ENCODE measurements at places on chromosomes 6 and 20.

GRCh38 chr6:147106759-147107401 lies 97.3 kb upstream of the STXBP5 start:
- no peak overlapping the region for H3K4me3 ChIP-seq
- H3K36me3 ChIP-seq, result peaks cover 3% of the 10 kb centered on the region
- H3K27ac ChIP-seq, result no peak overlapping the region
- H3K27me3 ChIP-seq, result no peaks in the 10 kb centered on the region
- H3K4me1 ChIP-seq, result peaks cover 45% of the 10 kb centered on the region

DNA sequence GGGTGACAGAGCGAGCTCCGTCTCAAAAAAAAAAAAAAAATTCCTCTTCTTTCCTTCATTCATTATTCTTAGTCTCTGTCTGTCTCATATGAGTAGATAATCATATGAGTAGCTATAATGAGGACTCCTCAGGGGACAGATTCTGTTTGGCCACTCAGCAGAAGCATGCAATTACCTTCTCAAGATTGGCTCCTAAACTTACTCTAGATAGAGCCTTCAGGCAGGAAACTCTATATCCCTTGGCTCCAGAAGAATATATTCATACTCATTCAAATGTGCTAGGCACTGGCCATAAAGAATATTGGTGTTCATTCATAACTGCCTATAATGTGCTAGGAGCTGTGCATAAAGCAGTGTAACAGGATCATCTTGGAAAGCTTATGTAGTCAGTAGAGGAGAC lies 2.2 kb upstream of the ACAT2 start:
- H3K36me3 ChIP-seq, result peaks cover 43% of the 10 kb centered on the region
- no peaks in the 10 kb centered on the region for H3K27me3 ChIP-seq
- peak overlapping the region; percentile 7 for H3K27ac ChIP-seq
- no peak for DNase-seq
- peak overlapping the region; percentile 6 for H3K4me3 ChIP-seq

DNA sequence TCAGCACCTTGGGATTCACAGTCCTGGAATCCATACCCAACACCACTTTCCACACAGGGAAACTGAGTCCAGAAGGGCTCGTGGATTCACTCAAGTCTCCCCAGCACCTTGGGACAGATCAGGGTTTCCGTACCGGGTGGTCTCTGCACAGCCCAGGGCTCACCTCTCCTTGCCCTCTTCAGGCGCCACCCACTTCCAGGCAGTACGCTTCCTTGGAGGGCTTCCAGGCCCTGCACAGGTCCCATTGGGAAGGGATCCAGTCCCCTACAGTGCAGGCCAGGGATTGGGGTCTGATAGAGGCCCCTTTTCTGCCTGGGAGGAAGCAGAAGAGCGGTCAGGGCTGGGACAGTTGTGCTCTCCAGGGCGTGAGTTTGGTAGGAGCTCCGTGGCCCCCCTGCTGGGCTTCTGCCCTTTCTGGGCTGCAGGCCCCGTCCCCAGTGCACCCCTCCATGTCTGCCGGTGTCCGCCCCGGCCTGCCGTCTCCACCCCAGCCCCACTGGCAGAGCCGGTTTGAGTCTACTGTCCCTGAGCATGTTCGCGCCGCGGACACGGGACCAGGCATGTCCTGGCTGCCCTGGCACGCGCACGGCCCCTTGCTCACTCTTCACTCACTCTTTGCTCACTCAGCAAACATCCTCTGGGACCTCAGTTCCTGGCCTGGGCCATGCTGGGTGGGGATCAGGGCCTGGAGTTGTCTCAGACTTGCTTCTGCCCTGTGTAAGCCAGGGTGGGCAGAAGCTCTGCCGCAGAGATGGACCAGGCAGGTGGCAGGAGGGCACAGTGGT lies 12.6 kb downstream of the SRC start:
- H3K4me1 ChIP-seq, result no peaks in the 10 kb centered on the region
- no peaks in the 10 kb centered on the region for H3K36me3 ChIP-seq
- no peak overlapping the region for H3K27ac ChIP-seq
- DNase-seq, result no peak
- no peaks in the 10 kb centered on the region for H3K27me3 ChIP-seq

- no peak for DNase-seq
- H3K27ac ChIP-seq, result no peak overlapping the region
- H3K4me1 ChIP-seq, result no peaks in the 10 kb centered on the region
- no peaks in the 10 kb centered on the region for H3K27me3 ChIP-seq
Measured at GRCh38 chr6:67000121-67000520, 1293.1 kb upstream of the EYS start.

DNA sequence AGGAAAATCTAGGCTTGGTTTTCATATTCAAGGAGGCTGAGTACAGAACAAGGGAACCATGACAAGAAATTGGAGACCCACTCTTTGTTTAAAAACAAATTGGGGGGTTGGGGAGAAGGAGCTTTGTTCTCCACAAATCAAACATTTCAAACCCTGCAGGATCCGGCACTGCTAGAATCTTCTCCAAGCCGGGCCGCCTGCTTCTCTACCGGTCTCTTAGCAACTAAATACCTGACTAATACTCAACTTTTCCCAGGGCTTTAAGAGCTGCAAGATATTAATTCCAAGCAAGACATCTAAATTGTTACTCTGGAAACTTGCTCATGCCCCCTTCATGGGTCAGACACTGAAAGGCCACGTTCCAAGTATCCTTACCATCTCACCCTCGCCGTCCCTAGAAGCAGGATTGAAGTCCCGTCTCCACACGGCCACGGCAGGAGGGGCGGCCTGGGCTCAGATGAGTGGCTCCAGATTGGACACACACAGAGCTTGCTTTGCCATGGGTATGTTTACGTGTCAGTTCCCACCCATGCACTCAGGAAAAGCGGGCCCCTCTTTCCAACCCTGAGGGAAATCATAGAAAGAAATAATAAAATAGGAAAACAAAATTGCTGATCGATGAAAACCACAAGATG lies 126.4 kb upstream of the CDH4 start:
- H3K27me3 ChIP-seq, result no peaks in the 10 kb centered on the region
- H3K36me3 ChIP-seq, result no peaks in the 10 kb centered on the region
- no peak for DNase-seq
- no peak overlapping the region for H3K4me3 ChIP-seq

- no peak overlapping the region for H3K27ac ChIP-seq
- H3K4me3 ChIP-seq, result no peak overlapping the region
- H3K4me1 ChIP-seq, result no peaks in the 10 kb centered on the region
- H3K27me3 ChIP-seq, result peaks cover 1% of the 10 kb centered on the region
- no peaks in the 10 kb centered on the region for H3K36me3 ChIP-seq
Measured at GRCh38 chr6:170211404-170212025, 79.4 kb downstream of the DLL1 start.

GRCh38 chr6:132053511-132053910 lies 102.3 kb upstream of the CCN2 start:
- no peak for DNase-seq
- H3K27ac ChIP-seq, result no peak overlapping the region
- H3K36me3 ChIP-seq, result no peaks in the 10 kb centered on the region

DNA sequence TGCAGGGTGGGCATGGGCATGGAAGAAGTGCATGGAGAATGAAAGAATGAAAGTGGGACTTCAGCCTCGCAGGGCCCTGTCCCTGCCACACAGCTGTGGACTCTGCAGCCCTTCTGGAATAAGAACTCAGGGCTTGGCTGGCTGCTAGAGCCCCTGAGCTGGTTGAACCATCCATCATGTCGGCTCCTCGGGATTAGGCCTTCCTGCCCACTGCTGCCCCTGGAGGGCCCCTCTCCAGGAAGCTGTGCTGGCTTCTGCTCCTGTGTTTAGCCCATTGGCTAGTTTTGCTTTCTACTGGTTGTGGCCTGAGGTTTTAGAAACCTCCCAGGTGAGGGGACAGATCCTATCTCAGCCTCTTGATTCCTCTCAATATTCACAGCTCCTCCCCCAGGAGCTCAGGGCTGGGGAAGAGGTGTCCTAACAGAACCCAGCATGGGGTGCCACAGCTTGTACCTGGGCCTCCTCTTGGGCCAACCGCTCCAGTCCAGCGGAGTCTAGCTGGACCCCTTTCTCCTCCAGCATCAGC lies 7.9 kb downstream of the AARS2 start:
- no peak overlapping the region for H3K27ac ChIP-seq
- peaks cover 42% of the 10 kb centered on the region for H3K36me3 ChIP-seq
- H3K27me3 ChIP-seq, result no peaks in the 10 kb centered on the region
- H3K4me1 ChIP-seq, result no peaks in the 10 kb centered on the region

DNA sequence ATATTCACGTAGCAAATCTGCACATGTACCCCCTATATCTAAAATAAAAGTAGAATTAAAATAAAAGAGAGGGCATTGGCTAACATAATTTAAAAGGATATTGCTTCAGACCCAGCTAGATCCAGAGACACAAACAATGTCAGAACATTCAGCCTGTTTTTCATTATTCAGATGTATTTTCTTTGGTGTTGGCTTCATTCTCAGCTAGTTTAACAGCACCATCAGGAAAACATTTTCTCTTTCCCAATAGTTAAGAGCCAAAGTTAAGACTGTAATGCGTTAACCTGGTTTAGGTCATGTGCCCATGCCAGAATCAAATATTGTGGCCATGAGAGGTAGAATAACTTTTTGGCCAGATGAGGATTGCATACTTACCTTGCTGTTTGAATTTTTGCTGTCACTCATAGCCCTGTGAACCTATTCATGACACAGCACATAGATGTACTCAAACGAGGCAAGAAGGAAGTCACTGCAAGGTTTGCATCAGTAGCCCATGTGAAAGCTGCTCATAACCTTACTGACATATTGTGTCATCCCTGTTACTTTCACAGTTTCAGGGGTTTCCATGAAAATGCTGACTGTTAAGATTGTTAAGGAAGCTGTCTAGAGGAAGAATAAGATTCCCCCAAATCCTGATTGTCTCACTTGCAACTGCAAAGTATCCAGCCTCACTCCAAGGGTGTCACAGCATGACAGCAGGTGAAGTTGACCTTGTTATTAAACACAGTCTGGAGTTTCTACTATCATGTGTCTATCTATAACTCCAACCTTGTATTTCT lies 233.1 kb downstream of the PACRG start:
- H3K36me3 ChIP-seq, result no peaks in the 10 kb centered on the region
- no peak overlapping the region for H3K4me3 ChIP-seq
- H3K27me3 ChIP-seq, result no peaks in the 10 kb centered on the region
- H3K4me1 ChIP-seq, result no peaks in the 10 kb centered on the region
- DNase-seq, result no peak

DNA sequence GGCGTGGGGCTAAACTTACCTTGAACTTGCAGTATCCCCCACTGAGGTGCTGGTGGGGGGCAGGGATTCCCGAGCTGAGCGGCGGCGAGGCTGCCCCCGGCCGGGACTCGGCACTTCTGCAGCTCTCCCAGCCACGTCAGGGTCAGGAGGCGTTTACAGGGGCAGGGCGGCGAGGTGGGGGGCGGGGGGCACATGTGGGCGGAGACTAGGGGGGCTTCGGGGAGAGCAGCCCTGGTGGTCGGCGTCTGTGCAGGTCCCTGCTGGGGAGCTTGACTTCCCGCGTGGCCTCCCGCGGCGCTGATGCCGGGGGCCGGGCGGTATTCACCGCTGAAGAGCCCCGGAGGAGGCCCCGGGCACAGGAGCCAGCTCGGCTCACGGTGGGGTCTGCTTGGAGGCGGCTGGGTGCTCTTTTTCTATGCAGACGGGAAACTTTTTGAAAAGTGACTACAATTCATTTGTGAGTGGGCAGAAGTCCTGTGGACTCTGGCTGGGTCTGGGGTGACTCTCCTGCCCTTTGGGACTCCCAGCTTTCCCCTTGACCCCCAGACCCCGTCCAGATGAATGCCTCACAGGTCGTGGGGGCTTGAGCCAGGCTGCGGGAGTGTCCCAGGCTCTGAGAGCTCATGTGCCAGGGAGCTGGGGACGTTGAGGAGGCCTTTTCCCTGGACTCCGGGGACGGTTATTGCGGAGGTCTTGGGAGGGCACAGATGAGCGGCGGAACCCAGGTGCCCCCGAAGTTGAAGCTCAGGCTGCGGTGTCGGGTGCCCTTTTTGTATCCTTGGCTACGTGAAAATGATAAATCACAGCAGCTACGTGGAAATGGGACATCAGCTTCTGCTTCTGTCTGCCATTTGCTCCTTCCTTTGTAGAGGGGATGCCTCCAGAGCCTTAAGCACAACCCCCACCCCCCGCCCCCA lies 75.9 kb upstream of the GATA5 start:
- H3K4me3 ChIP-seq, result no peak overlapping the region
- no peak overlapping the region for H3K27ac ChIP-seq
- H3K4me1 ChIP-seq, result peaks cover 6% of the 10 kb centered on the region
- no peak for DNase-seq

- peak; percentile 49 for DNase-seq
- H3K27ac ChIP-seq, result peak overlapping the region; percentile 84
- peaks cover 39% of the 10 kb centered on the region for H3K4me1 ChIP-seq
- peaks cover 2% of the 10 kb centered on the region for H3K27me3 ChIP-seq
- H3K36me3 ChIP-seq, result no peaks in the 10 kb centered on the region
- peak overlapping the region; percentile 77 for H3K4me3 ChIP-seq
Measured at GRCh38 chr6:117548797-117549301, 53.5 kb downstream of the GOPC start.

- H3K4me3 ChIP-seq, result no peak overlapping the region
- peaks cover 17% of the 10 kb centered on the region for H3K27me3 ChIP-seq
- no peak overlapping the region for H3K27ac ChIP-seq
- no peaks in the 10 kb centered on the region for H3K4me1 ChIP-seq
- no peaks in the 10 kb centered on the region for H3K36me3 ChIP-seq
- DNase-seq, result no peak
Measured at GRCh38 chr6:133807501-133807900, 81.4 kb upstream of the TCF21 start.

GRCh38 chr20:3390759-3391425 lies 16.6 kb downstream of the DNAAF9 start:
- H3K4me1 ChIP-seq, result peaks cover 8% of the 10 kb centered on the region
- no peaks in the 10 kb centered on the region for H3K27me3 ChIP-seq
- peaks cover 3% of the 10 kb centered on the region for H3K36me3 ChIP-seq
- H3K27ac ChIP-seq, result no peak overlapping the region
- DNase-seq, result no peak
- no peak overlapping the region for H3K4me3 ChIP-seq

GRCh38 chr6:74409447-74409846 lies 713.4 kb downstream of the CD109 start:
- DNase-seq, result no peak
- H3K27me3 ChIP-seq, result no peaks in the 10 kb centered on the region
- no peaks in the 10 kb centered on the region for H3K4me1 ChIP-seq
- no peak overlapping the region for H3K27ac ChIP-seq
- H3K4me3 ChIP-seq, result no peak overlapping the region
- no peaks in the 10 kb centered on the region for H3K36me3 ChIP-seq

GRCh38 chr6:36984581-36985416 lies 1.2 kb downstream of the MTCH1 start:
- no peak overlapping the region for H3K4me3 ChIP-seq
- peaks cover 26% of the 10 kb centered on the region for H3K4me1 ChIP-seq
- peaks cover 6% of the 10 kb centered on the region for H3K36me3 ChIP-seq
- H3K27me3 ChIP-seq, result peaks cover 1% of the 10 kb centered on the region
- peak; percentile 82 for DNase-seq
- no peak overlapping the region for H3K27ac ChIP-seq
